ENCODE measurements at places on chromosomes 12 and 14.
A peak's percentile ranks its signal among the peaks of the same experiment; 100 is the strongest.

- no peak for DNase-seq
Measured at GRCh38 chr12:48336061-48336460, 14.7 kb downstream of the ZNF641 start.

DNA sequence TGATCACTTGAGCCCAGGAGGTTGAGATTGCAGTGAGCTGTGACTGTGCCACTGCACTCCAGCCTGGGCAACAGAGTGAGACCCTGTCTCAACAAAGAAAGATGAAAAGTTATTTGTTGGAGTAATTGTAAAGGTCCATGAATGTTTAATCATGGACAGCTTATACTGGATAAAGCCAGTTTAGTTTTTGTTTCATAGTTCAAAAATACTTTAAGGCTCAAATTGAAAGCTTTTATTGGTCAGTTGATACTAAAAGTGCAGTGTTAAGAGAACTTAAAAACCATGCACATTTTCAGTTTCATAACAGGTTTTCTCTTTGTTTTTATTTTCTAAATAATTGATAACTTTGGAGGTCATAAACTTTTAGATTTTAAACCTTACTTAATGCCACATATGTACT lies 108.4 kb downstream of the MON2 start:
- no peak for DNase-seq

DNA sequence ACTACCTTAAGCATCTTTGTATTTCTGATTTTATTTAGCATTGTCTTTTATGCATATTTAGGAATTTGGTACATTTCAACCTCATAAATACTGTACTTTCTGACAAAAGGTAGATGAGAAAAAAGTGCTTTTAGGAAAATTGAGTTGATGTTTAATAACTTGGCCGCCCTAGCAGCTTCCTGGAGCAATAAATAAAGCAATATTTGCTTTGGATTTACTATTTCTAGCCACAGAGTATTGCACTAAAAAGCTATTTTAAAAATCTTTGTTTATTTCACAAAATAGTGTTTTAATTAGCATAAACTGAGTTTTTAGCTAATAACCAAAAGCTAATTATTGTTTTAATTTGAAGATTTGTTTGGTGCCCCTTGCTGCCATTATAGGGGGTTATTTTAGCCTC lies 9.5 kb downstream of the PAPOLA start:
- DNase-seq: no peak

DNA sequence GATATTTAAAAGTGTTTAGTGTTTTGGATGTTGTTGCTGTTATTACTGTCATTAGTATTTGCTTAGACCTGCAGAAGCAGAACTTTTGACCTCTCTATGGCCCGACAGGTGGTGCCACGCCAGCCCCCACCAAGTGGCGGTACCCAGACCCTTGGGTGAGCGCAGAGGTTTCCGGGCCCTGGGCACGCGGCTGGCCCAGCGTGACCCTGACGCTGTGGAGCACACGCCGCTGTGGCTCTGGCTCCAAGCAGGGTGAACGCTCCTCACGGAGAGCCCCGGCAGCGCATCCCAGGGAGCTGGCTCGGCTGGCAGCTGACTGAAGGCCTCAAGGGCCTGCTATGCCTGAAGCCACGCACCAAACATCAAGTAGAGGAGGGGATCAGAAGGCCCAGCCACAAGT lies 22.6 kb downstream of the SLC25A47 start:
- no peak for DNase-seq

GRCh38 chr12:22348208-22348607 lies 13.7 kb upstream of the ST8SIA1 start:
- no peak for DNase-seq

DNA sequence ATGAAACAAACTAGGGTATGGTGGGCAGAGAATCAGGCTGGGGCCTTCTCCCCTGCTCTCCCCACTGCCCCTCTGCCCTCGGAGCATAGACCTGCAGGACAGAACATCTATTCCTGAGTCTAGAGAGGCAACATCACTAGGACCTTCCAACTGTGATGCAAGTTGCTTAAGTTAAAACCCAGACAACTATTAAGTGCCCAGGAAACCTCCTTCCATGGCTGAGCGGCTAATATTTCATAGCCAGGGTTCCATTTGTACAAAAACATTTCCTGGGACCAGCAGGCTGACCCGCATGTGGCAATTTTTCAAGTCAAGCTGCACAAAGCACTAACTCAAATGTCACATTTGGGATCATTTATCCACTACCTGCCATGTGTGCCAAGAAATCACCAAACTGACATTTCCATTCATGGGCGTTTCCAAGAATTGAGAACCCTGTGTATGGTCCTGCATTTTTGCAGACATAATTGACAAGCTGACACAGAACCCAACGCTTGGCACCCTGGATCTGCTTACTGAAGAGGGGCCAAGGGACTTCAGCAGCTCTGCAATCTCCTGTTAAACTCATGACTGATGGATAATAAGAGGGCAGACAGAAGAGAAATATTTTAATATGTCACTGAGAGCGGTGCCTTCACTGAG lies 32.7 kb downstream of the NT5DC3 start:
- DNase-seq: no peak

GRCh38 chr14:74382231-74382630 lies 34.0 kb downstream of the VRTN start:
- no peak for DNase-seq

DNA sequence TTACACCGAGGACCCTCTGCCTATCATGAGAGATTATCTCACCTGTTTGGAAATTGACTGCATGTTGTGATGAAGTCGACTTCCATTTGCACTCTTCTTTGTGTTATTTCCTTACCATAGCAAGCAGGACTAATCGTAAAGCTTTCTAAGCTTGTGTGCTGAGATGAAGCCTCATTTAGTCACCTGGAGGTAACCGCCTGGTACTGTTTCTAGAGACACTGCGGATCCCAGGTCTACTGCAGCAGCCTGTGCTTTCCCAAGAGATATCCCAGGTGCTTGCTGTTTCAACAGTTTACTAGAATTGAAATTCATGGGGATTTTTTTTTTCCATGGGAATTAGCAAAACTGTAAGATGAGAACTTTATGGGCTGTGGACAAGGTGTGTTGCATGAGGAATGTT lies 131.8 kb downstream of the PTPRR start:
- DNase-seq: no peak

DNA sequence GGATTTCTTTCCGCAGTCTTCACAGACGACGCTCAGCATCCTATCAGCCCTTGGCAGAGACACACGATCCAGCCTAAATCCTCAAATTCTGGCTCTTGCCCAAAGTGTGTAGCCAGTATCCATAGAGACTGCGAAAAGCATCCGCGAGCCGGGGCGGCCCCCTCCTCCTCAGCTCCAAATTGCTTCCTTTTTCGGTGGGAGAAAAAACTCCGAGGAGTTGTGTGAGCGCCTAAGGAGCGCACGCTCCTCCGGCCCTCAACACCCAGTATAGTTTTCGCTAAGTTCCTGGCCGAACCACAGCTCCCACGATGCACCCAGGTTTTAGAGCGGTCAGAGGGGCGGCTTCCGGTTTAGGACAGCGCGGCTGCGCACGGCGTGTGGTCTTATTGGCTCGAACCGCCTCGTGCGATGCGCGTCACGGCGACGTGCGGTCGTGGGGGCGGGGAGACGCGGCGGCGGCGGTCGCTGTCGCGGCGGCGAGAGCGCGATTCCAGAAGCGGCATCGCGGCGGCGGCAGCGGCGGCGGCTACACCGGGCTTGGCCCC lies at the start of gene ADIPOR2:
Gene ADIPOR2 (plus strand): TSS at position 493 of the 545 bp plus-strand sequence. CDS start 63,274 bp downstream, outside the sequence.
- peak; percentile 84 for DNase-seq

DNA sequence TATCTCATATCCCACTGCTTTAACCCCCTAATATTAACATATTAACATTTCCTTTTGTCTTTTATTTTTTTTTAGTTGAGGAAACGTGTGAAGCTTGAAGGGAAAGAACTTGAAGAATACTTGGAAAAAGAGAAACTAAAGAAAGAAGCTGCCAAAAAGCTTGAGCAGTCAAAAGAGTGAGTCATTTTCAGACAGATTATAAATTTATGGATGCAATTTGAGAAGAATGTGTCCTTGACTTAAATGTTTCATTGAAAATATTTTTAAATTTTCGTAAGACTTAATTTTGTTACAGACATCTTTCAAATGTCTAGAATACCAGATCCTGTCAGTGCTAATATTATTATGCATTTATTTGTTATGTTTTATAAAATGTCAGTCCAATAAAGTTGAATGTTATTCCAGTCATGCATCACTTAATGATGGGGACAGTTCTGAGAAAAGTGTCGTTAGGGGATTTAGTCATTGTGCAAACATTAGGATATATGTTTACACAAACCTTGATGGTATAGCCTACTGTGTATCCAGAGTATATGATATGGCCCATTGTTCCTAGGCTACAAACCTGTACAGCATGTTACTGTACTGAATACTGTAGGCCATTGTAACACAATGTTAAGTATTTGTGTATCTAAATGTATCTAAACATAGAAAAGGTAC lies 32.6 kb downstream of the CPSF2 start:
- no peak for DNase-seq

- DNase-seq: no peak
Measured at GRCh38 chr14:32203928-32204357, 874 bp upstream of the RNU6-8 start.

DNA sequence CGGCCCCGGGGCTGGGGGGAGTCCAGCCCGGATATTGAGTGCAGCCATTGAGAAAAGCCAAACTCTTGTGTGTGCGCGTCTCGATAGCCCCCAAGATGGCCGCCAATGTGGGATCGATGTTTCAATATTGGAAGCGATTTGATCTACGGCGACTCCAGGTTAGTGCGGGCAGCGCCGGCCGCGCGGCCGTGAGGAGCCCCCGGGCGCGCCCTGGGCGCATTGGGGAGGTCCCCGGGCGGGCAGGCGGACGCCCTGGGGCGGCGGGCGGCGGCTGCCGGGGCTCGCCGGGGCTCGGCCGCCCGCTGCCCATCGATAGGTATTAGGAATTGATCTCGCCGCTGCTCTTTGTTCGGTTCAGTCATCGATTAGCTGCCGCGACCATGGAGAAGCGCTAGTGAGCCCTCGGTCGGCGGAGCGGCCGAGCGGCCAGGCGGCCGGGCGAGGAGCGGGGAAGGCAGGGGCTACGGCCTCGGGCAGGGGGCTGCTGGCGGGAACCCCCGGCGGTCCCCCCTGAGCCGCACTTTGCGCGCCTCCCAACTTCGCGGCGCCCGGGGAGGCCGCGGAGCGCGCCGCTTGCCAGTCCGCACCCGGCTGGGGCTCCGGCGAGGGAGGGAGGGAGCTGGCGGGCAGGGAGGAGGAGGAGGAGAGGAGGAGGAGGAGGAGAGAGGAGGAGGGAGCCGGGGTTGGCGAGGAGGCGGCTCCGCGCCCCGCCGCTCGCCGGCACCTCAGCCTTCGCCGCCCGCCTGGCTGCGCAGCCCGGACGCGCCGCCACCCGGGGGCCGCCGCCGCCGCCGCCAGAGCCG lies 113.9 kb upstream of the MYL2 start:
- no peak for DNase-seq

DNA sequence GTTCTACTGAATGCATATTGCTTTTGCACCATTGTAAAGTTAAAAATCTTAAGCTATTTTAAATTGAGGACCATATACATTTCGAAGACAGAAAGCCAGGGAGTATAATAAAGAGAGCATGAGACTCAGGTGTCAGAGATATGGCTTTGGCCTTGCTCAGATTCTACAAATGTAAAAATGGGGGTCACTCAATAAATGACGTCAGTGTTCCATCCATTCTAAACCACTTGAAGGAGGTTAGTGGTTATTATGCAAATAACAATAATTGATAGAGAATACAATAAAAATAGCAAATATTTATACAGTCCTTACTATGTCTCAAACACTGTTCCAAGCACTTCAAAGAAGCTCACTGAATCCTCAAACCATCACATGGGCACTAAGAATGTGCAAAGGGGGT lies 20.1 kb downstream of the RTN1 start:
- no peak for DNase-seq

All from A172 (cell line).